Activated B cell treated with CpG ODN at 0.5 μM for 24 hours (primary cell): ENCODE measurements at places on chromosomes 11 and 22. TPM values are rescaled to one million over a fixed set of nuclear protein-coding genes. Genes with fewer than 3 reads are reported as not detected.

The KRTAP5-2 gene
- not detected in 2 replicates for total RNA-seq

The TRIM48 gene
- total RNA-seq, result not detected in 2 replicates

The GPR83 gene
- 0.16 and 0.17 TPM in 2 replicates for total RNA-seq

The RFPL1 gene
- total RNA-seq, result not detected in 2 replicates

The LDHAL6A gene
- not detected in 2 replicates for total RNA-seq

The SLC43A3 gene
- 213 and 237 TPM in 2 replicates for total RNA-seq

The KCNE3 gene
- not detected in 2 replicates for total RNA-seq

The POLD3 gene
- 14.9 and 16.3 TPM in 2 replicates for total RNA-seq

The DEAF1 gene
- total RNA-seq, result 36.1 and 39.8 TPM in 2 replicates

DNA sequence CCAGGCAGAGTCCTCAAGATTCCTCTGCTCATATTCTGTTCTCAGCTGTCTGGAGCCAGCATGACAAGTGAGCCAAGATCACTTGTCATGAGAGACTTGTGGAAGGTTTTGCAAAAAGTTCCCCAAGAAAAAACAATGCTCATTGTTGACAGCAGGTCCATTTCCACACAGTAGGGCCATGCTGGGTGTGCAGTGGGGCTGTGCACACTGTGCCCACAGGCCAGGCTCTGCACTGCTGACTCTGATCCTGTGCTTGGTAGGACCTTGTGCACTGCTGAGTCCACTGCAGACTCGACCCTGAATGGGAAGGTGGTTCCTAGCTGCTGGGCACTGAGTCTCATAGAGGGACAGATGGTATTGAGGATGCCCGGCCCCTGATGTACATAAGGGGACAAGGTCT lies 33.9 kb upstream of the IGLL5 start:
- no peak for DNase-seq

GRCh38 chr11:26898799-26899198 lies 95.1 kb upstream of the FIBIN start:
- DNase-seq, result no peak

DNA sequence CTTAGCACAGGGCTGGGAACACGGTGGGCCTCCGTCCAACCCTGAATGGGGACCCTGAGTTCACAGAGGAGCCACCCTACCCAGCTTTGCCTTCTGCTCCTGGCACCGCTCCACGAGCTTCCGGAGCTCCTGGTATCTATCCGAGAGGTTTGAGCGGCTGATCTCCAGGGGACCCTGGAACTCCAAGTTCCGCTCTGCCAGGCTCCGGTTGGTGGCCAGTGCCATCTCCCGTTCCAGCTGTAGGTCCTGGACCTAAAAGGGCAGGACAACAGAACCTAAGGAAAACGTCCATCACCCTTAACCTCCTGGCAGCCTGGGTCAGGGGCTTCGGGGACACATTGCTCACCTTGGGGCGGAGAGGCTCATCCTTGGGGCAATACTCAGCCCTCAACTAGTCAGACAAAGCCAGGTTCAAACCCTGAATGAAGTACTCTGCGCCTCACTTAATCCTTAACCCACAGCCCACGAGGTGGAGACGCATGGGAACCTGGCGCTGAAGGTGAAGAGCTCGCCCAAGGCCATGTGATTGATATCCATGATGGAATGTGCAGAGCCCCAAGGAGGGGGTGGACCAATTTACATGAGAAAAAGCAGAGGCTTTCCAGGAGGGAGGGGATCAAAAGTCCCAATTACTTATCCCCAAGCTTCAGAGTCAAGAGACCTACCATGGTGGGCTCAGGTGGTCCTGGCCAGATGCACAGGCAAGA lies 27.1 kb downstream of the VPS37C start:
- no peak for DNase-seq

DNA sequence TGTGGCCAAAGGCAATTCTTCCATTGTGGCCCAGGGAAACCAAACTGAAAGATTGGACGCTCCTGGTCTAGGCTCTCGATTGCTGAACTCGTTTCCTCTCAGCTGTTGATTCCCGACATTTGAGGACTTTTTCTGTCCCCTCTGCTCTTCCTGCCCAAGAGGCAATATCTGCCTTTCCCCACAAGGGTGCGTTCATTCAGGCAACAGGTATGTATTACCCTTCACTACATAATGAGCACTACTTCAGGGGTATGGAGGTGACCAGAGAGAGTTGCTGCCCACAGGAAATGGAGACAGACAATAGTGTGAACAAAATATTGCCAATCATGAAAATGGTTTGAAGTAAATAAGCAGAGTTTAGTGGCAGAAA lies 8.2 kb downstream of the PTH start:
- DNase-seq, result no peak

DNA sequence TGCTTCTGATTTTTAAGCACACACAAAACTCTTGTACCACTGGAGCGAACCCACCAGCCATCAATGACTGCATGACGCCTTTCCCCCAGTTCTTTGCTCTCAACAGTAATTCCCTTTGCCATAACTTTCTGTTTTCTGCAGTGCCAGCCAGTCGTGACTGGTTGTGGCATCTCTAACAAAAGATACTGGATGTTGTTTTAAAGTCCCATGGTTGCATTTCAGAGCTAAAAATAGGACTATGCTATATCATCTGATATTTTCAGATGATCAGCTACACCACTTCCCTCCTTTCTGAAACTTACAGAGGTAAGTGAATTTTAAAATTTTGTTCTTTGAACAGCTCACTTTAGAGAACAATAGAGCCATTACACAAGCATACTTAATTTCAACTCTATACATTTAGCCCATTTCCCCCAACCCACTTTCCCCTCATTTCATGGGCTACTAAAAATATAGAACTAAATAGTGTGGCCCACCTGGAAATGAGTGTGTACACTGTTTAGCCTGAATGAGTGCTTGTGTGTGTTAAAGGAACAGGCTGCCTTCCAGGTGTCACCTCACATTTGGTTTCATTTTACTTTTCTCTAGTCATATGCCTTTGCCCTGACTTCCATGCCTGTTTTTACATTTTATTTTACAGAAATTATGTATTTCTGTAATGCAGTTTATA lies 136.9 kb upstream of the ZC3H12C start:
- no peak for DNase-seq

- no peak for DNase-seq
Measured at GRCh38 chr11:76030286-76030685, 176.0 kb downstream of the WNT11 start.

DNA sequence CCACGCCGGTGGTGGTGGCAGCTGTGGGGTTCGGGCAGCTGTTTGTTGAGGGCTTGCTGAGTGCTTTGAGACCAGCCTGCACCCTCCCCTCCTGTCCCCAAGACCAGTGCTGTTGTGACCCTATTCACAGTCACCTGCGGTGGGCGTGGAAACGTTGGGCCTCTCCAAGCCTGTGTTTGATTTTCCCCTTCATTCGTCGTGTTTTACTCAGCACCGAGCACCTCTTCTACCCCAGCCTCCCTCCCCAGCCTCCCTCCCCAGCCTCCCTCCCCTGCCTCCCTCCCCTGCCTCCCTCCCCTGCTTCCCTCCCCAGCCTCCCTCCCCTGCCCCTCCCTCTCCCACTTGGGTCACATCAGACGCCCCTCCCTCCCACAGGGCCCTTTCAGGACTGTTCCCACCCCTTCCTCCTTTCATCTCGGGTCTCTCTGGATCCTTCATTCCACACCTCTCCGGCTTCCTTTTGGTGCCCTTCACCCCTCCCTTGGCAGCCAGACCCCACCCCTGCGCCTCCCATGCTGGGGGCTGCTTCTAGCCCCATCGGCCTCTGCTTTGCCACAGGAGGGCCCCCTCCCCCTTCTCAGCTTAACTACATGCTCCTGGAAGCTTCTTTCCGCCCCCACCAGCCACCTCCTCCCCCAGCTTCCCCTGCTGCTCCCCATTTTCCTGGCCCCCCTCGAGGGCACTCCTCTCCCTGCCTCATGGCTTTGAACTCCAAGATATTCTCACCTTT lies 14.8 kb downstream of the FRMD8 start:
- no peak for DNase-seq

DNA sequence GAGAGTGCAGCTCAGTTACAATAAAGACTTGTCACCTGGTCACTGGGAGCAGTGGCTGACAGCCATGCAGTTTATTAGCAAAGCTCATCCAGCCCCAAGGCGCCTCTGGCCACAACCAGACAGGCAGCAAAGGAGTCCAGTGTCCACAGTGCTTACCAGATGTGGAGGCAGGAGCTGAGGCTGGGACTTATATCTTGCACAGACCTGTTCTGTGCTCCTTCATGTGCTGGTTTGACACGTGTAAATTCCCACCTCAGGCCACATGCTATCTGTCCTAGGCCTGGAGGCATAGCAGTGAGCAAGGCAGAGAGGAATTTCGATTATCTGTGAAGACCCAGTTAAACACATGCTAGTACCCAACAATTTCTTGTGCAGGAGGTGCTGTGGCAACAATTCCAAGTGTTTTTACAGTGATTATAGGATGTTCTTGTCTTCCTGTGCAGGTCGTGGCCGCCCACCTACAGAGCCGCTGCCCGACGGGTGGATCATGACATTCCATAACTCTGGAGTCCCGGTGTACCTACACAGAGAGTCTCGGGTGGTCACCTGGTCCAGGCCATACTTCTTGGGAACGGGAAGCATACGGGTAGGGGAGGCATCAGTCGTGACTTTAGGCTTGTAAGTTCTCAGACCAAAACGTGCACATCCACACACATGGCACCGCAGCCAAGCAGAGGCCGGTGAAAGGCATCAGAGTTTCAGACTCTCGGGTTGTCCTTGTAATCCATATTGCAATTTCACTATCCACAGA lies 9.4 kb downstream of the DGCR8 start:
- no peak for DNase-seq

DNA sequence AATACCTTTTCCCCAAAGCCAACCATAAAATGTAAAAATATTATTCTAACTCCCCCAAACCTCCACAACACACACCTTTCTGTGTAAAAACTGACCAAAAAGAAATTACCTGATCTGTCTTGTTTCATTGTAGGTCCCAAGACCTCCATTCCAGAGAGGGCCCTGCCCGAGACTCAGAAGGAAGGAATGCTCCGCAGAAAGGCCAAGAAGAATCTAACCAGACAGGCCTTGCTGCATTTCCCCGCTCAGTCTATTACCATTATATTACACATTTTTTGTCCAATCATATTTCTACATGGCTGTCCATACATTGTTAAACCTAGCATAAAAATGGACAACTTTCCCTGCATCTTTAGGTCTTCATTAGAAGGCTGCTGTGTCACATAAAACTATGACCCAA lies 237.5 kb upstream of the UBASH3B start:
- DNase-seq, result no peak

DNA sequence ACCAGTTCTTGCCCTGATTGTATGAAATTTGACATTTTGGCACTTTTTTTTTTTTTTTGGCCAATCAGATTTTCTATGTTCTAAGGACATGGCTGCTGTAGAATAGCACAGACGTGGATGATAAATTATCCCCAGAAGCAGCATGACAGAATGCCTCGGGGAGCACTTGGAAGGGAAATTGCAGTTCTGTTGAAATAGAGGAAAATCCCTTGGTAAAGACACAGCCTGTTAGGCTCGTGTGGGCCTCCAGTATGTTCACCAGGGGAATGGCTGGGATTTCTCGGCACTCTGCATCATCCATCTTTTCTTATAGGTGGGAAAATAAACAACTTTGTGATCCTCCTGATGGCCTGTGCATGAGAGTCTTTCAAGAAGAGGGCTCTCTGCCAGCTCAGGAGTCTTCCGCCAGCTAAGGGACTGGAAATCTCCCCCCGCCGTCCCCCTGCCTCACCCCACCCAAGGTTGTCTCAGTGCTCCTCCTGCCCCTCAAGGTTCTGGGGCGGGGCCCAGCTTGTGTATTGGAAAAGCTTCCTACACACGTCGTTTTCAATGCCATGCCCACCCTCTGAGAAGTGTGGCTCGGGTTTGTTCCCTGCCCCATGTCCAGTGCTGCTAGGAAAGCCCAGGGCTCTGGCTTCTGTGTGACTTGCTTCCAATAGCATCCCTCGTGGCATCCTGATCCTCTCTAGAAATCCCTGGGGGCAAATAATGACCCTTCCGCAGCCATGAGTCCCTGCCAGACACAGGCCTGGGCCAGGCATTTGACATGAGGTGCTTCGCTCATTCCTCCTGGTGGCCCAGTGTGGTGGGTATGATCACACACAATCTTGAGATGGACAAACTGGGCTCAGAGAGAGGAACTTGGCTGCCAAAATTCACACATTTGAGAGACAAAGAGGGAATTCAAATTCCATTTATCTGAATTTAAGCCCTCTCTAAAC lies 70.6 kb upstream of the ATXN10 start:
- no peak for DNase-seq

- no peak for DNase-seq
Measured at GRCh38 chr11:68632802-68633201, 51.5 kb upstream of the GAL start.

DNA sequence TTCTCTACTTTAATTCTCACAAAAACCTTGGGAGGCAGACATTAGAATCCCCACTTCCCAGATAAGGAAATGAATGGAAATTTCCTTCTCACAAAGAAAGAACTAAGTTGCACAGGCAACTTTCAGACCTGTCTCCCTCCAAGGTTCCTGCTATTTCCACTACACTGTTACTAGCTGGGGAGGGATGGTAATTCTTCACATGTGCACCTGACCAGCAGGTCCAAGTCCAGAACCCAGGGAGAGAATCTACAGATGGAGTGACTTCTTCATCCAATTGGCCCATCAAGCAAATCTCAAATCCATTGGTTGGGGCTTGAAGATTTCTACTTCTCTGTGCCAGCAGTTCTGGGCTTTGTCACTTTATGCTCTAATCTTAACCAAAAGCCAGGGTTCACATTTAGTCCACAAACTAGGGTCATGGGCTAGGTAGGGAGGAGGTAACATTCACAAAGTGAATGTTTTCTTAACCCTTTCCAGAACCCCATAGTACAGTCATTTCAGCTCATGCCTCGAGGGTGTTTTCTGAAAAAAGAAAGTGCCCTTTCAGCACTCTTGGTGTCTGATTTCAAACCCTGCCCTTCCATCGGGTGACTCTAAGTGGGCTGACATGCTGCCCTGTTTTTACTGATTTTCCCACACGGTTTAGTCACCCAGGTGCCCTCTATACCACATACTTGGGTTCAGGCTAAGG lies 2.7 kb downstream of the POU2AF1 start:
- no peak for DNase-seq

GRCh38 chr11:126857860-126858808 lies 142.4 kb downstream of the KIRREL3 start:
- DNase-seq, result no peak

DNA sequence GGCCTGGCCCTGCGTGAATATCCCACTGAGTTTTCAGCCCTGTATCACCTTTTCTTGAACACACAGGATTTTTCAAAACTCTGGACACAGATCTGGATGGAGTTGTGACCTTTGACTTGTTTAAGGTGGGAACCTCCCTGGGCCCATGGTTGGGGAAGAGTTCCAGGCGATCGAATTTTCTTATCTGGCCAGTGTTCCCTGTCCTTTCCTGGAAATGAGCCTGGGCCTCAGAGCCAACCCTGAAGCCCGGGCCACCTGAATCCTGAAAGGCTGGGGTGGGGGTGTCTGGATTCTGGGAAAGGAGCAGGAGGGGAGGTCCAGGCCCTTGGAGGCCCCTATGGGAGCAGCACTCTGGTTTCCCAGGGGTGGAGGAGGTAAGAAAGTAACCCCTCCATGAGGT lies 29.0 kb downstream of the CAPN1 start:
- no peak for DNase-seq
